AG10803 (cell line): ENCODE measurements at places on chromosomes 16 and 17.

DNA sequence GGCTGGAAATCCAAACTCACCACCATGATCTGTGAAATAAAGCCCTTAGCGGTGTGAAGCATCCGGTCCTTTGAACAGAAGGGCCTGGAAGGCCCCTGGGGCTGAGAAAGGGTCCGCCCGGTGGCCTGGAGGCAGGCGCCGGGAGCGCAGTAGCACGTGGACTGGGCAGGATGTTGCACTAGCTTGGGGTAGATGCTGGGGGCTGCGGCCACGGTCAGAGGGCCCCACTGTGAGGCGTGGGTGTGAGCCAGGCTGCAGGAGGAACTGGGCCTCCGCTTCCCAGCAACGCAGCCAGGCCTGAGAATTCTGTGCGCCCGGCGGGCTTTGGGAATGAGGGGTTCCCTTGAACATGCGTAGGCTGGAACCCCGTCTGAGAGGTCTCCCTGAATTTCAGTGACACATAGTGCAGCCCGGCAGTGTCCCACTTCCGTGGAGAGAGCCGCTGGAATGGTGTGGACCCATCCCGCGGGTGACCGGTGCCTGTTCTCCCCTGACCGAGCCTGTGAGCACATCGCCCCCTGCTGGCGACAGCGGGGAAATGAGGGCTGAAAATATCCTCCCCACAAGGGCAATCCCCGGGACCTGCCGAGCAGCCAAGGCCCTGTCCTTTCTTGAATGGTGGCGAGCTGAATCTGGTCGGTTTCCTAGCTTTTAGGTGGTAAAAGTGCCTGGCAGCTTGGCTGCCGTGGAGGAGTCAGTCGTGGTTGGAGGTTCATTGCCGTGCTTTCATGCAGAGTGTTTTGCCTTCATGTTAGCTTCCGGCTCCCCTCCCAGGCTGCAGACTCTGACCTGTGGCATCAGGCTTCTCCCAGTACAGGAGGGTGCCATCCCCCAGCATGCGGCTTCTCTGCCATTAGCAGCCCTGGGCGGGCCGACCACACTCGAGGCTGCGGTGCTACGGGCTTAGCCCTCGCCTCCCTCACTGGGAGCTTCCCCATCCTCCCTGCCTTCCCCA, 43.8 kb downstream of the DNAJA2 start:
- DNase-seq, result peak; percentile 38

DNA sequence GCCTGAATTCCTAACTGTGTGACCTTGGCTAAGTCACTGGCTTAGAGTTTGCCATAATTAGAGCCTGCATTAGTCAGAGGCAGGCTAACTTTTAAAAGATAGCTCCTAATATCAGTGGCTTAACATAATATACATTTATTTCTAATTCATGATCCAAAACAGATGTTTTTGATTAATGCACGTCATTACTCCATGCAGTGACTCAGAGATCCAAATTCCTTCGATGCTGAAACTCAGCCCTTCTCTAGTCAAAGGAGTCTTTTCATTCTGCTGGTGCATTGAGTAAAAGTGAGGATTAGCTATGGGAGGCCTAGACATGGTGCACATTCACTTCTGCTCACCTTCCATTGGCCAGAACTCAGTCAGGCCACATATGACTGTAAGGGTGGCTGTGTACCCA, 49.8 kb downstream of the IRX3 start:
- DNase-seq, result peak; percentile 68

DNA sequence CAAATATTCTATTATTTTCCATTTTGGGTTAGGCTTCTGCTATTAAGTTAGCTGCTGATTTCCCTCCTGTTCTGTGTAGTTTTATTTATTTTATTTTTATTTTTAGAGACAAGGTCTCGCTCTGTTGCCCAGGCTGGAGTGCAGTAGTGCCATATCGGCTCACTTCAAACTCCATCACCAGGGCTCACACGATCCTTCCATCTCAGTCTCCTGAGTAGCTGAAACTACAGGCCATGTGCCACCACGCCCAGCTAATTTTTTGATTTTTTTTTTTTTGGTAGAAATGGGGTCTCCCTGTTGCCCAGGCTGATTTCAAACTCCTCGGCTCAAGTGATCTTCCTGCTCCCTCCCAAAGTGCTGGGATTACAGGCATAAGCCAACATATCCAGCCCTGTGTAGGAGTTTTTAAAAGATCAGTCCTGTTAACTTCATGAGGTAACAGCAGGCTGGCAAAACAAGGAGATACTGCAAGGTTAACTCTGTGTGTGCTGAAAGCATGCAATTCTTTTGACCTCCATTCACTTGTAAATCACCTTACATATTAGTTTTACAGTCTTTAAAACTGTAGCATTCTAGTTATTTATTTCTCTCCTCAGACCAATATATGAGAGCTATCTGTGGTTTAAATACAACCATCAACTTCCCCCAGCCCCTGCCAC, 63.2 kb downstream of the SSH2 start:
- DNase-seq, result no peak

DNA sequence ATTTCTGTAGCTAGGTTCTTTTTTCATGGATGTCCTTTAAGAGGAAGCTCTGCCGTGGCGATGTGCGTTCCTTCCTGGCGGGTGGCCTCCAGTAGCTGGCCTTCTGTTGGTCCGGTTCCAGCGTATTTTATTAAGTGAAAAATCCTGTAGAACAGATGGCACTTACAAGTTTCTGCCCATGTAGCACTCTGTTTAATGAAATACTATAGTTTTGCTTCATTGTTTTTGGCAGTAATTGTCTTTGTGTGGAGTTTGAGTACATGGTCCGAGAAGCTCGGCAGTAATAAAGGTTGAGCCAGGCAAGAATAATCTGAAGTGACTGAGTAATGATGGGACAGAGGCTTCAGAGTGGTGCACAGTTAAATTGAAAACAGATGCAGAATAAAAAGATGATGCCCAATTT, 20.4 kb downstream of the USP10 start:
- DNase-seq, result peak; percentile 77

- DNase-seq, result no peak
Observed at GRCh38 chr16:55503726-55504550, 4.9 kb upstream of the LPCAT2 start.

DNA sequence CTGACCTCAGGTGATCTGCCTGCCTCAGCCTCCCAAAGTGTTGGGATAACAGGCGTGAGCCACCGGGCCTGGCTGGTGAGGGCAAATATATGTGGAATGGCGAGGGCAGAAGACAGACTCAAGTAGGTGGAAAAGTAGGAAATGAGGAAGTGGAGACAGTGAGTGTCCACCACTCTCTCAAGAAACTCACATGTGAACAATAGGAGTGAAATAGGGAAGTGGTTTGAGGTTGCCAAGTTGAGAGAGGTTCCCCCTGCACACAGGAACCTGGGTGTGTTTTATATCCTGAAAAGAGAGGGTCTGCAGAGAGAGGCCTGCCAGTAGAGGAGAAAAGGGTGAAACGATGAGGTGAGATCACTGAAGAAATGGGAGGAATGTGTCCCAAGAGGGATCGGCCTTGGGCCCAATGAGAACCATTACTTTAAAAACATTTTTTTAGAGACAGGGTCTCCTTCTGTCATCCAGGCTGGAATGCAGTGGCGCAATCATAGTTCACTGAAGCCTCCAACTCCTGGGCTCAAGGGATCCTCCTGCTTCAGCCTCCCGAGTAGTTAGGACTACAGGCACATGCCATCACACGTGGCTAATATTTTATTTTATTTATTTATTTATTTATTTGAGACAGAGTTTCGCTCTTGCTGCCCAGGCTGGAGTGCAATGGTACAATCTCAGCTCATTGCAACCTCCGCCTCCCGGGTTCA, 17.1 kb upstream of the CORO1A start:
- no peak for DNase-seq

GRCh38 chr17:44862278-44862914, 14.7 kb downstream of the HIGD1B start:
- DNase-seq, result no peak

- DNase-seq, result no peak
Observed at GRCh38 chr17:82756166-82756565, 4.3 kb downstream of the TBCD start.

GRCh38 chr16:85521552-85522307, 91.4 kb upstream of the GSE1 start:
- no peak for DNase-seq

DNA sequence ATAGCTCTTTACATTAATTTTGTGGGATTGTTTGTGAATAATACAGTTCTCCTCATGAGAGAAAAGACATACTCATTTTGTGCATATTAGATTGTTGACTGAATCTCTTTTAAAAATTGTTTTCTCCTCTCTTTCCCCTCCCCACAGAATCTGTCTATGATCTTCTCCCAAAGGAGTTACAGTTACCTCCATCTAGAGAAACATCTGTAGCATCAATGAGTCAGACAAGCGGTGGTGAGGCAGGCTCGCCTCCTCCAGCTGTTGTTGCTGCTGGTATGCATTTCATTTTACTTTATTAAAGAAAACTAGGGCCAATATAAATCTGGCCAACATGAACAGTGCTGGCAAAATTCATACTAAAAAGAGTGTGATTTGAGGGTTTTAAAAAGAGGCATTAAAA, 60.5 kb downstream of the NFAT5 start:
- DNase-seq, result peak; percentile 56

DNA sequence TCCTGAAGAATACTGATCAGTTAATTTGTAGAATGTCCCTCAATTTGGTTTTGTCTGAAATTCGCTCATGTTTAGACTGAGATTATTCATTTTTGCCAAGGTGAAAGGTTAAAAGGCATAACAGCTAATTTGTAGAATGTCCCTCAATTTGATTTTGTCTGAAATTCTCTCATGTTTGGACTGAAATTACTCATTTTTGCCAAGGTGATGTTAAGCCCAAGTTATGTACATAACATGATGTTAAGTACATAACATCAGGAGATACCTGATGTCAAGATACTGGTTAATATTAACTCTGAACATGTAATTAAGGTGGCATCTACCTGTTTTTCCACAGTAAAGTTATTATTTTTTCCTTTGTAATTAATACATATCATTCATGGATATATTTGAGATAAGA, 243.4 kb upstream of the PMFBP1 start:
- no peak for DNase-seq
